Activated CD4-positive, alpha-beta memory T cell treated with anti-CD3 and anti-CD28 coated beads for 36 hours (primary cell): ENCODE measurements at places on chromosomes 7 and 10. TPM values are rescaled to one million over a fixed set of nuclear protein-coding genes. Genes with fewer than 3 reads are reported as not detected.
A peak's percentile ranks its signal among the peaks of the same experiment; 100 is the strongest.

Gene OR2A5
- not detected for total RNA-seq

Gene DPP6
- total RNA-seq, result not detected

Gene SFRP4
- not detected for total RNA-seq

Gene SLC29A3
- total RNA-seq, result 2.5 TPM

Gene ITIH5
- not detected for total RNA-seq

Gene COL28A1
- total RNA-seq, result 0.19 TPM

- DNase-seq, result no peak
- no peaks in the 10 kb centered on the region for H3K36me3 ChIP-seq
- no peak overlapping the region for H3K4me3 ChIP-seq
- no peak overlapping the region for H3K27ac ChIP-seq
- H3K27me3 ChIP-seq, result no peaks in the 10 kb centered on the region
- H3K4me1 ChIP-seq, result no peaks in the 10 kb centered on the region
These were observed 43.2 kb downstream of the HTRA1 start for GRCh38 chr10:122504610-122504950.

- DNase-seq, result no peak
- H3K4me1 ChIP-seq, result no peaks in the 10 kb centered on the region
- no peaks in the 10 kb centered on the region for H3K27me3 ChIP-seq
- no peak overlapping the region for H3K27ac ChIP-seq
- no peak overlapping the region for H3K4me3 ChIP-seq
These were observed 83.5 kb upstream of the GNA12 start for GRCh38 chr7:2927592-2927991.

- DNase-seq, result no peak
- H3K4me1 ChIP-seq, result peaks cover 7% of the 10 kb centered on the region
- no peak overlapping the region for H3K27ac ChIP-seq
- H3K27me3 ChIP-seq, result no peaks in the 10 kb centered on the region
- no peak overlapping the region for H3K4me3 ChIP-seq
- H3K36me3 ChIP-seq, result peaks cover 11% of the 10 kb centered on the region
These were observed 22.6 kb downstream of the ZNF786 start for GRCh38 chr7:149067869-149068268.

GRCh38 chr10:6407034-6407721 lies 172.9 kb downstream of the PRKCQ start:
- H3K36me3 ChIP-seq, result no peaks in the 10 kb centered on the region
- DNase-seq, result peak; percentile 39
- no peak overlapping the region for H3K27ac ChIP-seq
- H3K4me3 ChIP-seq, result no peak overlapping the region
- H3K27me3 ChIP-seq, result no peaks in the 10 kb centered on the region

DNA sequence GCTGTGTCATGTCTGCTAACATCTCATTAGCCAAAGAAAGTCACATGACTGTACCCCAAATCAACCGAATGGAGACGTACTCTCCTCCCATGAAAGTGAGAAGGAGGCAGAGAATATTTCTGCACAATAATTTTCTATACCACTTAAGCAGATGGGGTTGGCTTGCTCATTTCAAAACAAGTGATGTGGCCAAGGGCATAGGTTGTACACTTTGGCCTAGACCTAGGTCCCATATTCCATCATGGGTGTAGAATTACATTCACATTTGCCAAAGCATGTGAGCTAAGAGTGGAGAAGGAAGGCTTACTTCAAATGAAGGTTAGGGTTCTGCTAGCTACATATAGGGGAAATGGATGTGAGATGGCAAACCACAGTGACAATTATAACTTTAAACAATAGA lies 83.0 kb downstream of the ZNF365 start:
- DNase-seq, result no peak
- H3K27ac ChIP-seq, result no peak overlapping the region
- no peak overlapping the region for H3K4me3 ChIP-seq
- peaks cover 3% of the 10 kb centered on the region for H3K36me3 ChIP-seq
- peaks cover 6% of the 10 kb centered on the region for H3K4me1 ChIP-seq

DNA sequence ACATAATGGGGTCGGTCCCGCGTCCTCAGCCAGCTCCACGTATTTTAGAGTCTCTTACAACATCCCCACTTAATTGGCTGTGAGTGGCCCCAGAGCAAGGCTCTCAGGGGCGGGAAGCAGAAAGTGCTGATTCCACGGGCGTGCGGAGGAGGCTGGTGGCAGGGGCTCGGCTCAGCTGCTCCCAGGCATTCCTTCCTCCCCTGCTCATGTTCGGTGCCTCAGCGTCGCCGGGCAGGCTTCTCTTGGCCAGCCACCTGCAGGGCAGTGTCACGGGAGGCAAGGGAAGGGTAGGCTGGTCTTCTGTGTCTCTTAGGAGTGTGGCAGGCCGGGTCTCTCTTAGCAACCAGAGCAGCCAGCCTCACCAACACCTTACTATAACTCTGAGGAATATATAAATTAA lies 33.8 kb downstream of the IL15RA start:
- DNase-seq, result no peak
- H3K4me3 ChIP-seq, result no peak overlapping the region
- H3K27ac ChIP-seq, result no peak overlapping the region
- H3K27me3 ChIP-seq, result no peaks in the 10 kb centered on the region

- H3K27ac ChIP-seq, result no peak overlapping the region
- H3K4me3 ChIP-seq, result no peak overlapping the region
- DNase-seq, result no peak
- H3K27me3 ChIP-seq, result no peaks in the 10 kb centered on the region
- H3K4me1 ChIP-seq, result peaks cover 24% of the 10 kb centered on the region
These were observed 68.5 kb downstream of the TET1 start for GRCh38 chr10:68628576-68629127.

GRCh38 chr10:104100795-104101194 lies 15.1 kb upstream of the COL17A1 start:
- no peak overlapping the region for H3K27ac ChIP-seq
- no peak overlapping the region for H3K4me3 ChIP-seq
- no peaks in the 10 kb centered on the region for H3K36me3 ChIP-seq
- peaks cover 1% of the 10 kb centered on the region for H3K27me3 ChIP-seq
- H3K4me1 ChIP-seq, result peaks cover 9% of the 10 kb centered on the region
